ENCODE measurements at places on chromosomes 4 and X.

DNA sequence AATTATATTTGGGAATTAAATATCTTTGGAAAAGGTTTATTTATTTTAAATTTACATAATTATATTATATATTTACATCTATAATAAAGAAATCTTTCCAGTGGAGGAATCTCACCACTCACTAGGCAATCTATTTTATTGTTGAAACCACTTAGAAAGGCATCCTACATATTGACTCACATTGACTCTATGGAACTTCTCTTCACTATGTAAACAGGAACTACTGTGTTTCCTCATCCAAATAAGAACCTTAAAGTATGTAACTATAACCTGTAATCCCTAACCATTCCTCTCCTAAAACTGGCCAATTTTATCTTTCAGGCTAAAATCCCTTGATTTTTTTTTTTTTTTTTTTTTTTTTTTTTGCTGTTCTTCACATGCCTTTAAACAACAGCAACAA lies 268.7 kb downstream of the MAPK10 start:
- no peak for DNase-seq

GRCh38 chr4:151853034-151853433 lies 92.2 kb upstream of the GATB start:
- DNase-seq: no peak

GRCh38 chrX:39820938-39821708 lies 276.6 kb downstream of the BCOR start:
- no peak for DNase-seq

DNA sequence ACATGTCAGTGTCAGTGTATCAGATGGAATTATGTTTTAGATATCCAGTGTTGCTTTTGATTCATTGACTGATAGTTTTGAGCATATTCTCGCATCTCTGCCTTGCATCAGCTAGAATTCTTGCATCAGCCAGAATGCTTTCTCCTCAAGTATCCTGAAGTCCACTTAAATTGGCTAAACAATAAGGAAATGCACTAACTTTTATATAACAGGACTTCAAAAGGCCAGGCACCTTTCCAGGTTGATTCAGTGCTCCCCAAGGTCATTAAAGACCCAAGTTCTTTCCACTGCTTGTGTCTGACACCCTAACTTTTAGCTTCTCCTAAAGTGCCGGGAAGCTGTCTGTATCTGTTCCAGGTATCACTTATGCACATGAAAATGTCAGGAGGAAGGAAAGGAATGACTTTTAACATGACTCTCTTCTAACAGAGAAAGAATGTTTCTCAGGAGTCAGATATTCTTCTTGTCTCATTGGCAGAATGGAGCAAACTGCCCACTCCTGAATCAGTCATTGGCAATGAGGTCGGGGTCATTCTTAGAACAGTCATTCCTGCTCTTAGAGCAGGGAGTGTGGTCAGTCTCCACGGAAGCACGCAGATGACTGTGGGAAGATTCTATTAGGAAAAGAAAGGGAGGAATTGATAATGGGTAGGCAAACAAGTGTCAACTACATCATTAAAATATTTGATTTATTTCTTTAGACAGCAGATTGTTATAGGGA lies 92.9 kb upstream of the TLL1 start:
- no peak for DNase-seq

- DNase-seq: peak; percentile 24
Measured at GRCh38 chrX:46686003-46686645, 72.8 kb downstream of the SLC9A7 start.

DNA sequence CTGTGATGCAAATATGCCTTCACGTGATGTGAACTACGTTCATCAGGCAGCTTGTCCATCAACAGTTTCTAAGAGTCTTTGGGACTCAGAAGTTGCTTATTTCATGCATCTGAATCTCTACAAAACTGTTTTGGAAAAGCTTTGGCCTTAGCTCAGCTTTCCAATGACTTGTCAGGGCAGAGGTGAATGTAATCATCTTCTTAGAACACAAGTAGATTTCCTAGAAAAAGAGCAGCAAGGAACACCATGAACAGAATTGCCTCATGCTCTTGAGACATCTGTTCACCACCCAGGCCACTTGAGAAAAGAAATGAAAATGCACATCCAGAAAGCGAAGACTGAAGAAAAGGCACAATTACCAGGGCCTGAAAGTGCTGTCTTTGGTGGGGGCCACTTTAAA lies 105.8 kb upstream of the PDHA1 start:
- no peak for DNase-seq

- no peak for DNase-seq
Measured at GRCh38 chr4:55398966-55399365, 3.2 kb downstream of the TMEM165 start.

- DNase-seq: no peak
Measured at GRCh38 chrX:37787423-37787869, 7.6 kb downstream of the CYBB start.

DNA sequence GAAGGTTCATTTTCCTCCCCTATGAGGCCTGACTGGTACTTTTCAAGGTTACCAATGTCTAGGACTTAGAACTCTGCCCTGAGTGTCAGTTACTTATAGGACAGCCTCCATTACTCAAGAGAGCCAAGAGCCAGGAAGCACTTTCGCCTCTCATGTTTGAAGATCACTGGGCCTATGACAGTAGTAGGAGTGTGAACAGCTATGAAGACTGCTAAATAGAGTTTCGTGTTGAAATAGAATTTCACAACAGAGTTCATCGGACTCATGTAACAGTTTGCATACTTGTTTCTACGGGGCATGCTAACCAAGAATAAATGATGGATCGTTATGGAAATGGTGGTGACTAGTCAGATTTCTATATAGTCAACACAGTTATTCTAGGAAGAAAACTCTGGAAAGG lies 97.8 kb upstream of the GPC4 start:
- DNase-seq: no peak

DNA sequence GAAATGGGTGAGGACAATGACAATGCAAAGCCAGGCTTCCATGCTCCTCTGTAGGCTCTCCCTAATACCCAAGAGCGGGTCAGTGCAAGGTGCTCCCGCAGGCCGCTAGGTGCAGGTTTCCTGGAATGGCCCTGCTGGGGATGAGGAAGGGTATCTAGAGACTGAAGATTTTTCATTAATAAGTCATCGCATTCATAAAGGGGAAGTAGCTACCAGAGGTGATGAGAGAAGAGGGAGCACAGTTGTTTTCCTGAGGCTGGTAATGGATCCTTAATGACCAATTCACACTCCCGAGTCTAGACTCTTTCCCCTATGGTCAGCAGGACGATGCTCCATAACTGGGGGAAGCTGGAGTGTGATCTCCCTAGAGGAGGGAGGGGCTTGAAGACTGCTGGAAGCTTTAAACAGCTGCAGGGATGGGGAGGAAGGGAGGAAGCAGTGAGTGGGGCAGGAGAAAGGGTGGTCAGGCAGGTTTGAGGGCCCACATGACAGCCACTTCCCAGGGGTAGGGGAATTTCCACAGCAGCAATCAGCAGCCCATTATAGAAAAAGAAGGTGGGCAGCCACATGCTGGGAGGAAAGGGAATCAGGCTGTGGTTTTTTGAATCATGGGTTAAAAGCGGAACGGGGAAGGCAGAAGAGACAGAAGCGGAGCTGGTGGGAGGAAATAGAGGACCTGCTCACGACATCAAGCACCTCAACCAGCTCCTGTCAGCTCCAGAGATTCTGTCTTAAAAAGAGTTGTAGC lies 10.2 kb upstream of the ATP6AP2 start:
- DNase-seq: no peak

DNA sequence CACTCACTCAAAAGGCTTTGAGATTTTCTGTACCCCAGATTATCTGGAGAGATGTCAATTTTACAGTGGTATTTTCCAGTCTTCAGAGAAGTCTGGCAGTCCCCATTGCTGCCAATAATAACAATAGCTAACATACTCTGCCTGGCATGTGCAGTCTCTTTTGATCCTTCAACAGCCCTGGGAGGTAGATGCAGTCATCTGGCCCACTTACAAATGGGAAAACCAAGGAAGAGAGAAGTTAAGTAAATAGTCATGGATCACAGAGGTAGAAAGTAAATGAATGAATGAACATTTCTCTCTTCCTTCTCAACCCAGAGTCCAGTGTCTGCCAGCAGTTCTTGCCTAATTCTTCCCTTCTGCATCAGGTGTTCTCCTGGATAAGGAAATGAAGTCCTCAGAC lies 113.0 kb upstream of the EDNRA start:
- no peak for DNase-seq

- no peak for DNase-seq
Measured at GRCh38 chr4:664713-665231, 9.3 kb downstream of the ATP5ME start.

- no peak for DNase-seq
Measured at GRCh38 chr4:83067058-83067639, 32.2 kb downstream of the COPS4 start.

DNA sequence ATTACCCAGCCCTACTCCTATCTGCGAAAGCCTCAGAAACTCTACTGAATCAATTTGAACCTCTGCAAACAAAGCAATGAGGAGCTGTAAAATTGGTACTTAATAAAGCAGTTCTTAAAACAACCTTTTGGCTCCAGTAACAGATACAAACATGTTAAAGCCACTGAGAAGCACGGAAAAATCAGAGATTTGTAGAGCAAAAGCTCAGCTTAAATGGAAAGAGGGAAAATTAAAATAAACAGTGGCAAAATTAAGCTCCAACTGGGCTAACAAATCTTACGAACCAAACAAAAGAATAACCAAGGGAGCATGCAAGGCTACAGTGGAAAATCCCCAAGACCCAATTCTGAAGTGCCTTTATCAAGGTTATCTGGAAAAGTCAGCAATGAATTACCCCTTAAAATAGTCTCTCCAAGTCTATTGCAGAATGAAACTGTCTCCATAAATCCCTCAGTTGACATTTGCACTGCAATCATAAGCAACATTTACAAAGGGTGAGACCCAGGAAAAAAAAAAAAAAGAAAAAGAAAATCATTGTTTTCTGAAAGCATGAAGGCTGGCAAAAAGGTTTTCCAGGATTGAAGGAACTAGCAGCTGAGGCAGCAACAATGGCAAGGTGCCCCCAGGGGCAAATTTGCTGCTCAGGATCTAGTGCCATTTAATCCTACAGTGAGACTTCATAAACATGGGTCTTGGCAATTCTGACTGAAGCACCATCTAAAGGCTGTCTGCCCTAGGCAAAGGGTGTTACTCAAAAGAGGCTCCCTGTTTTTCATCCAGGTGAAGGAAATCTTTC lies 40.1 kb downstream of the USP46 start:
- no peak for DNase-seq

GRCh38 chr4:41202820-41203568 lies 11.3 kb downstream of the APBB2 start:
- no peak for DNase-seq

- DNase-seq: no peak
Measured at GRCh38 chr4:152515678-152516077, 20.2 kb downstream of the FBXW7 start.

All from Jurkat, Clone E6-1 (cell line).